ENCODE measurements at places on chromosomes 16 and 17. TPM values are rescaled to one million over a fixed set of nuclear protein-coding genes. Genes with fewer than 3 reads are reported as not detected.

The CRHR1 gene
- not detected for total RNA-seq

- DNase-seq: no peak
Measured at GRCh38 chr17:71399221-71399620, 721.6 kb upstream of the SOX9 start.

The FSCN2 gene
- 5.5 TPM for total RNA-seq

DNA sequence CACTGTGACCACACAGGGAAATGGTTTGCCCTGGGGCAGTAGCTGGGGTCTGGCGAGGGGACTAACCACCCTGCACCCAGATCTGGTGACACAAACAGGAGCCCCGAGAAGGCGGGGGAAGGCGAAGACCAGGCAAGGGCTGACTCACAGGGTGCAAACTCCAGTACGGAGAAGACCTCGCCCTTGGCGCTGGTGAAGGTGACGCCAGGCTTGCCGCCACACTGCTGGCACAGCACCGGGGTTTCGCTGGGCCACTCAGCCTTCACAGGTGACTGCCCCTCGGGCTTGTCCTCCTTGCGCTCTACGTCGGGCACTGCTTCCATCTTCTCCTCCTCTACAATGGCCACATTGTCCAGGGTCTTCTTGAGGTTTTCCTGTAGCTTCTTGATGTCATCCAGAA lies 11.6 kb downstream of the SPHK1 start:
- no peak for DNase-seq

GRCh38 chr16:49503256-49504022 lies 129.8 kb downstream of the C16orf78 start:
- no peak for DNase-seq

DNA sequence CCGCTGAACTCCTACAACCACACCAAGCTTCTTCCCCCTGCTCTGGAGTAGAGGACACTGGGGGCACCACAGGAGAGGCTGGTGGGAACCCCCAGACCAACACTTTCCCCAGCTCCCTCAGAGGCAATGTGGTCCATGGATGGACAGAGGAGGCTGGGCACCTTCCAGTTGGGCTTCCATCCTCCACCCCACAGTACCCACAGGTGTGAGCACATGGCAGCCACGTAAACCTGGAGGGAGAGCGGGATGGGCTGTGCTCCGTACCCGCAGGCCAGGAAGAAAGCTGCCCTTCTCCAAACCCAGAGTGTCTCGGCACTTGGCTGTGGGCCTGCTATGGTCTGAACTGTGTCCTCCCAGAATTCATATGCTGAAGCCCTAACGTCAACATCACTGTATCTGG lies 1.7 kb downstream of the SGSH start:
- DNase-seq: no peak

GRCh38 chr16:86823888-86824671 lies 245.7 kb downstream of the FOXL1 start:
- DNase-seq: no peak

The LGALS9B gene
- total RNA-seq: not detected

The CLEC10A gene
- not detected for total RNA-seq

The ALDH3A2 gene
- 18.3 TPM for total RNA-seq

DNA sequence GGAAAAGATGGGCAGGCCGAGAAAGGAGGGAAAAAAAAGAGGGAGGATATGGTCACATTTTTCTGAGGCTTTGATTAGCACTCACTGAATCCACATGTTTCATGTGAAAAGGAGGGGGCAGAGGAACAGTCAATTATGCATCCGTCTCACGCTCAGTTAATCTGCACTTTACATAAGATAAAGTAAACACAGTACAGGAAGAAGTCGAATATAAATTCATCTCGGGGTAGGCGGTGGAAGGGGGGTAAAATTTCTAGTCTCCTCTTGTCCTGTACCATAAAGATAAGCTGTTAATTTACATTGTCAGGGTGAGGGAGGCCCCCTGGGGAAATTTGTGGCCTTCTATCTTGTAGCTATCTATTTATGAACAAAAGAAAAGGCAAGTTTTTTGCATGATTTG lies 73.1 kb upstream of the CES5A start:
- DNase-seq: no peak

The PLA2G10 gene
- not detected for total RNA-seq

The KRT34 gene
- not detected for total RNA-seq

The TBX21 gene
- total RNA-seq: 3.6 TPM

The MEIOB gene
- total RNA-seq: not detected

GRCh38 chr17:13351046-13351445 lies 250.7 kb downstream of the HS3ST3A1 start:
- no peak for DNase-seq

DNA sequence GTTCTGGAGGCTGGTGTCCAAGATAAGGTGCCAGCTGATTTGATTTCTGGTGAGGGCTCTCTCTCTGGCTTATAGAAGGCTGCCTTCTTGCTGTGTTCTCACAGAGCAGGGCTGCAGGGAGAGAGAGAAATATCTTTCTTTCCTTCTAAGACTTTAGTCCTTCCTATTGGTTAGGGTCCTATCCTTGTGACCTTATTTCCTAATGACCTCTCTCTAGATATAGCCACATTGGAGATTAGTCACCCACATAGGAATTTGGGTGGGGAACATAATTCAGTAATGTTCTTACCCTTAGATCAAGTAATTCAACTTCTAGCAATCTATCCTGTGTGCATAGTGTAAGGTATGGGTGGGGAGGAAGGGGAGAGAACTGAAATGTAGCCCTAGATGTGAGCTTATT lies 18.0 kb upstream of the ABCA5 start:
- DNase-seq: no peak

DNA sequence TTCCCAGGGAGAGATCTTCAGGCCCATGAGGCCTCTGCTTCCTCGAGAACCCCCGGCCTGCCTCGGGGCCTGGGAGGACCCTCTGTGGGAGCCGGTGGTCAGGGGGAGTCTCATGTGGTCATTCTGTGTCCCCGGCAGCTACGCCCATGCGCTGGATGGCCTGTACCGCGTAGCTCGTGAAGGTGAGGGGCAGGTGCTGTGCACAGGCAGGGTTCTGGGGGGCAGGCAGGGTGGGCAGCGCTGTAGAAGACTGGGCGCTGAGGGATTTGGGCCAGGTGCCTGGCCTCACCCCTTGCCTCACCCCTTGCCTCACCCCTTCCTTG lies 4.6 kb downstream of the SLC25A10 start:
- no peak for DNase-seq

GRCh38 chr16:53693320-53693719 lies 10.3 kb downstream of the RPGRIP1L start:
- DNase-seq: no peak

DNA sequence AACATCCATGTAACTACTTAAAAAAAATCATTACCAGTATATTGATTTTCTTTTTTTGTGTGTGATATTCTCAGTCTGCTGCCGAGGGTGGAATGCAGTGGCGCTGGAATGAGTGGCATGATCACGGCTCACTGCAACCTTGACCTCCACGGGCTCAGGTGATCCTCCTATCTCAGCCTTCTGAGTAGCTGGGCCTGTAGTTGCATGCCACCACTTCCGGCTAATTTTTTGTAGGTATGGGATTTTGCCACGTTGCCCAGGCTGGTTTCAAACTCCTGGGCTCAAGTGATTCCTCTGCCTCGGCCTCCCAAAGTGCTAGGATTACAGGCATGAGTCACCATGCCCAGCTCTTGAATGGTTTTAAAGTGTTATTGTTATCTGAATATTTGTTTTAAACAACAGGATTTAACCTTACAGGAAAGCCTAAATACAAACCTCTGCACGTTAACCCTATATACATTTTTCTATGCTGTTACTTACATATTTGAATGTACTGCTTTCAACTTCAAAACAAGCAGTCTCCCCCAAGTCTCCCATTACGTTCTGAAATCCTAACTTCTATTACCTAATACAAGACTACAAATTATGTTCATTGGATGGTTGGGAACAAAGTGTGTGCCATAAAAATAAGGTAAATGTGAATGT lies 61.7 kb downstream of the KPNA2 start:
- DNase-seq: no peak

- DNase-seq: no peak
Measured at GRCh38 chr16:3004319-3004718, 8.4 kb upstream of the CLDN9 start.

- DNase-seq: no peak
Measured at GRCh38 chr17:74196541-74197317, 6.7 kb upstream of the RPL38 start.

GRCh38 chr17:75756451-75757085 lies 8.4 kb downstream of the GALK1 start:
- DNase-seq: no peak

- peak; percentile 65 for DNase-seq
Measured at GRCh38 chr16:87635541-87636049, 33.3 kb downstream of the JPH3 start.

DNA sequence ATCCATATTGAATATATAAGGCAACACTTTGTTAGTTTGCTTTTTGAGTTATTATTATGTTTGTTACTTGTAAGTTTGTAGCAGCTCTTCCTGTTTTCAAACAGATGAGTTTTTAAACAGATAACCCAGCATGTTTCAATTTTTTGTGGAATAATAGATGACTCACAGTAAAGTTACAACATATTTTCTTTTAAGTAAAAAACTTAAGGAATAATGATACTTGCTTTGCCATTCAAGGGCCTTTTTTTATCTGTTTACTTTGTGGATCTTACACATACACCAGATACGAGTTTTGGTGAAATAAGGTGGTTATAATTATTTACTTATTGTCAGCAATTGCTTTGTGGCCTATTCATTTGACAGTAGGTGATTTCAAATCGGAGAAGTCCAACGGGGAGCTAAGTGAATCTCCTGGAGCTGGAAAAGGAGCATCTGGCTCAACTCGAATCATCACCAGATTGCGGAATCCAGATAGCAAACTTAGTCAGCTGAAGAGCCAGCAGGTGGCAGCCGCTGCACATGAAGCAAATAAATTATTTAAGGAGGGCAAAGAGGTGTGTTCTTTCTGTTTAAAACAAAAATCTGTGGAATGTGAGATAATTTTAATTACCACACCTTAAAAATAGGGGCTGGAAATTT lies 66.3 kb downstream of the BPTF start:
- no peak for DNase-seq

The ASPHD1 gene
- 0.12 TPM for total RNA-seq

The KRT28 gene
- not detected for total RNA-seq

GRCh38 chr16:62077998-62078397 lies 41.8 kb upstream of the CDH8 start:
- no peak for DNase-seq

The RCVRN gene
- total RNA-seq: 0.38 TPM

DNA sequence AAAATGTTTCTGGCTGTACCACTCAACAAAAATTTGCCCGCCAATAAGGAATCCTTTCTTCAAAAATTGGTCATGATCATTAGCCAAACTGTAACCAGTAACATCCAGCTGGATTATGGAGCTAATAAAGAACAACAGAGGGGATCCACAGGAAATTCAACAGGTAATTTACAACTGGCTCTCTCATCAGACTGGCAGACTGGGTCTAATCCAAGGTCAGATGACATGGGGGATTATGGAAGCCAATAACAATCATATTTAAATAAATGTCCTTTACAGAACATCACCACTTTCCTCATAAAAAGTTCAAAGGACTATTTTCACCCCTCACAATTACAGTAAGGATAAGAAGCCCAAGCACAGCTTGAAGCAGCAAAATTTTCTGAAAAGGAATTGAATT lies 66.4 kb downstream of the KANSL1 start:
- no peak for DNase-seq

- no peak for DNase-seq
Measured at GRCh38 chr16:30724641-30725417, 23.4 kb upstream of the PHKG2 start.

- no peak for DNase-seq
Measured at GRCh38 chr16:68447653-68448359, 502 bp downstream of the SMPD3 start.

The SLC16A6 gene
- total RNA-seq: 10.2 TPM

DNA sequence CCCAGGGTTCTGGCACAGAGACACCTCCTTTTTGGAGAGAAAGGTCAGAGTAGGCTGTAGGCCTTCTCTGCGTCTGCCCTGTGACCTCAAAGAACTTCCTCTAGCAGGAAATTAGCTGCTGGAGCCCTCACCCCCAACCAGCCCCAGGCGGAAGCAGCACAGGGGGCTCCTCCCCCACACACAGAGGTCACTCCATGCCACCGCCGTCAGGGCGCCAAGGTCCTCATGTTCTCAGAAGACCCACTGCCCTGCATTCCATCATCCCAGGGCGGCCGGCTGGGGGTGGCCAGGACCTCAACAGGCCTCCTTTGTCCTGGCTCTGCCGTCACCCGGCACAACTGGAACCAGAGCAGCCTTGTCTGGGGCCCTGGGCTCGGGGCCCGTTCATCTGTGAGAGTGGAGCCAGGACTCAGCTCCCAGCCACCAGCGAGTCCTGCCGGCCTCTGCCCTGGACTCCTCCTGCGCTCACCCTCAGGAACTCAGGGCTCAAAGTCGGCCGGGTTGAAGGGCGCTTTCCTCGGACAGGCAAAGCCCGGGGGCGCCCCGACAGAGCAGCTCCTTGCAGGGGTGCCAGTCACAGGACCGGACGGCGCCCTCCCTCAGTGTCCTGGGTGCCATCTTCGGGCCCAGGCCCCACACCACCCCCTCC lies 1.2 kb downstream of the TMC6 start:
- DNase-seq: peak; percentile 52

DNA sequence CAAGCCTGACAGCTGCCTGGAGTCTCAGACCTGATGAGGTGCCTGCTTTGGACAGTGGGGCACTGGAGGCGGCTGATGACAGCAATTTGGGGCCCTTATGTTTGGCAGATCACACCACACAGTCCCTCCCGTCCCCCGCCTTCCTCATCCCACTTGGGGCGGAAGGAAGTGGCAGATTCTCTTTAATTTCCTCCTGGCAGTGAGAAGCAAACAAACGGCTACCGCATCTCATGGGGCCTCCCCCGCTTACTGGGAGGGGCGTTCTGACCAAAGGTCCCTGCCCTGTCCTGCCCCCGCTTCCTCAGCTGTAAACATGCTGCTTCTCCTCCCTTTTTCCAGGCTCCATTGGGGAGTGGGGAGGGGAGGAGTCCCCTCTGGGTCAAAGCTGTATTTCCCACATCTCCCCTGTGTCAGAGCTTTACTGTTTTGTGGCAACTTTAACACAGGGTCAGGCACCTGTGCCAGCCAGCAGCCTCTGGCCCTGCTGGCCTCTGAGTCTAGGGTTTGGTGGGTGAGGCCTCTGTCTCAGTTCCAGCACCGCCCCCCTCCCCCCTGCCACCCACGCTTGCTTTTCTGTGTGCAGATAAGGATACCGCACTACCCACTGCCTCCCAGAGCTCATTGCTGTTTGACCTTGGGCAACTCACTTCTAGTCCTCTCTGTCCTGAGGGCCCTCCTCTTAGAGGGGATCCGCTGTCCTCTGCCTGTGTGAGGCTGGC lies 5.4 kb upstream of the NFATC3 start:
- peak; percentile 44 for DNase-seq

DNA sequence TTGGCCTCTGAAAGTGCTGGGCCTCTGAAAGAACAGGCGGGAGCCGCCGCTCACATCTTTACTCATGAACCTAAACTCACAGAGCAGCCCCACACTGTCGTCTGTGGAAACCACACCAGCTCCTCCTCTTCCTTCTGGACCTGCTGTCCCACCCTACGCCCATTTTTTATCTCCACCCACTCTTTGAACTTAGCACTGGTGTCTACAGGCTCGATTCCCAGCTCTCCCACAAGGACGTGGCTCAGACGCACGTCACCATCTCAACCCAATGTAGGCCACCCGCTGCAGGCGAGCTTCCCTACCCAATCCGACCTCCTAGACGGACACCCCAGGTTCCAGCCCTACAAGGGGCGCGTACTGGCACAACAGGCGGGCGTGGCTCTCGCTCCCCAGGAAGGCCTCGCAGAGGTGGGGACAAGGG lies 62.2 kb downstream of the NXN start:
- no peak for DNase-seq

- DNase-seq: no peak
Measured at GRCh38 chr17:55480631-55481315, 30.5 kb downstream of the SMIM36 start.

GRCh38 chr17:59914274-59914854 lies 21.4 kb downstream of the RPS6KB1 start:
- no peak for DNase-seq

GRCh38 chr17:19331543-19332245 lies 30.8 kb downstream of the B9D1 start:
- no peak for DNase-seq

Measured in activated B cell treated with CpG ODN at 0.5 μM for 24 hours (primary cell).